Mucosa of gallbladder (tissue), 1 donor: ENCODE measurements at places on chromosomes 6 and 20.

DNA sequence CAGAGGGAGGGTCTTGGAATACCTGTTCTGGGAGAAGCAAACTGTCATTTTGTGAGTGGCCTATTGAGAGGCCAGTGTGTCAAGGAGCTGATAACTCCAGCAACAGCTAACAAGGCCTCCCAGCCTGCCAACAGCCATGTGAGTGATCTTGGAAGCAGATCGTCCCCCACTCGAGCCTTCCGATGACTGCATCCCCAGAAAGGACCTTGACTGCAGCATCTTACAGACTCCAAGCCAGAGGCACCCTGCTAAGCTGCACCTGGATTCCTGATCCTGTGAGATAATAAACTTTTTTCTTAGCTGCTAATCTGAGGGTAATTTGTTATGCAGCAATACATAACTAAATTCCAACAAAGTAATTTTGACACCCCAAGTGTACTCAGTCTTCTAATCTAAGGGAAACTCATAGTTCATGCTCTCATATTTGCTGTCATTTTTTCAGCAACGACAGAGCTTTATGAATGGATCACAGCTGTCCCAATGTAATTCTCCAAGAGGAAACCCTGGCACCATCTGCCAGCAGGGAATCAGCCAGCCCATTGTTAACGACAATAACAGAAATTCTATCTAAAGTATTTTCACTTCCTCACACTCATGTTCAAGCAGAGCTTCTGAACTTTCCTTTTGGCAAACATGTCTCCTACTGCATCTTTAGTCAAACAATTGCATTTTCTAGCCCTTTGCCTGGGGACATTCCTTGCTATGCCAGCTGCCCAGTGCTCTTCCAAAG, 470.2 kb upstream of the BTBD3 start:
- DNase-seq, result no peak

- no peak for DNase-seq
These were observed 112.6 kb upstream of the TRAF3IP2 start for GRCh38 chr6:111718326-111718725.

- DNase-seq, result no peak
These were observed 25.5 kb downstream of the DCDC2 start for GRCh38 chr6:24332317-24332716.

DNA sequence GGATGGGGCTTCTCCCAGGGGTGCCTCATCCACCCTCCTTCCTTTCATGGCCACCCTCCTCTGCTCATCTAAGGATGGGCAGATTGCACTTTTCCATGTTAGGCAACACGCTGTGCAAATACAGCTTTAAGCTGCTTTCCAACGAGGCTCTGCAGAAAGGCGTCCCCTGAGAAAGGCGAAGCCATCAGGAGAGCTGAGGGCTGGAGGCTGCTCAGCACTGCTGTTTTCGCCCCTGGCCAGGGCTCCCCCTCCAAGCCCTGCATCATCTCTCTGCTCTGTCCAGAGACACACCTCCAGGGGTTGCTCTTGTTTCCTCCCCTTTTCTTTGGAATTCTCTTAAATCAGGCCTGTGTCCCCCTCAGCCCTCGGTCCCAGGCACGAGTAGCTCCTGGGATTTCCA, 526.1 kb downstream of the CDH26 start:
- DNase-seq, result no peak

- DNase-seq, result no peak
These were observed 4.2 kb upstream of the PARD6B start for GRCh38 chr20:50726955-50727791.

GRCh38 chr20:44336086-44336485, 757 bp upstream of the R3HDML start:
- DNase-seq, result no peak

DNA sequence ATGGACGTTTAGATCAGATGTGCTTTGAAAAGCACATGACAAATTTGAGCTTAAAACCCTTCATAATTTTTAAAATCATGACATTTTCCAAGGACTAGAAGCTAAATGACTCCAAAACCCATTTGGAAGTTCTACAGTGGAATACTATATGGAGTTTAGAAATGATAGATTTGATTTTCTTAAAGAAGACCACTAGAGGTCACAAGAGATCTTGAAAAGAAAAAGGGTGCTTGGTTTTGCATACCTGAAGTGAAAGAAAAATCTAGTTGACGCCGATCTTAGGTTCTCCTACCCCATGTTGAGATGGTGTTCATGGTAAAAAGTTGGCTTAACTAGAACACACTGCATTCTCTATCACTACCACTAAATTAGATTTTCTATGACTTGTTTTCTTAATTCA, 31.5 kb downstream of the CFAP61 start:
- no peak for DNase-seq

DNA sequence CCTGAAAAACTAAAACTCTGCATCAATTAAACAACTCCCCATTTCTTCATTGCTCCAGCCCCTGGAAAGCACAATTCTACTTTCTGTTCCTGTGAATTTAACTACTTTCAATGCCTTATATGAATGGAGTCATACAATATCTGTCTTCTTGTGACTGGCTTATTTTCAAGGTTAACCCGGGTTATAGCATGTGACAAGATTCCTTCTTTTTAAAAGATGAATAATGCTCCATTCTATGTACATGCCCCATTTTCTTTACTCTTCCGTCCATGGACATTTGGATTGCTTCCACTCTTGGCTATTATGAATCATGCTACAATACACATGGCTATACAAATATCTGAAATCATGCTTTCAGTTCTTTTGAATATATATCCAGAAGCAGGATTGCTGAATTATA, 334.9 kb upstream of the ID4 start:
- DNase-seq, result no peak

- no peak for DNase-seq
These were observed 9.1 kb downstream of the PNLDC1 start for GRCh38 chr6:159809149-159809548.

DNA sequence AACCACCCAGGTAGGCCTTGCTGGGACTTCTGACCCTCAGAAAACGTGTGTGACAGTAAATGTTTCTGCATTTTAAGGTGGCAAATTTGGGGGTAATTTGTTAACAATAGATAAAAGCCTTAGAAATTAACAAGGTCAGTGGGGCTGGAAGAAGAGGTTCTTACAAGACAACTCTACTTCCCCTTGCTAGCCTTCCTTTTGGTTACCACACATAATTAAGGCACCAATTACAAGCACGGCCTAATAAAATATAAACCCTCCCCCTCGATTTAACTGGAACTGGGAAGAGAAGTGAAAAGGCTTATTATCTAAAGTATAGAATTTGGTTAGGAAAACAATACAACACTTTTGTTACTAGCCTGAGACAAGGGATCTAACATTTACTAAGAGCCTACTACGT, 38.8 kb downstream of the ELOVL5 start:
- no peak for DNase-seq

- DNase-seq, result no peak
These were observed 51.6 kb upstream of the ASIP start for GRCh38 chr20:34189572-34190163.

- no peak for DNase-seq
These were observed 31.0 kb downstream of the E2F3 start for GRCh38 chr6:20432692-20433091.

DNA sequence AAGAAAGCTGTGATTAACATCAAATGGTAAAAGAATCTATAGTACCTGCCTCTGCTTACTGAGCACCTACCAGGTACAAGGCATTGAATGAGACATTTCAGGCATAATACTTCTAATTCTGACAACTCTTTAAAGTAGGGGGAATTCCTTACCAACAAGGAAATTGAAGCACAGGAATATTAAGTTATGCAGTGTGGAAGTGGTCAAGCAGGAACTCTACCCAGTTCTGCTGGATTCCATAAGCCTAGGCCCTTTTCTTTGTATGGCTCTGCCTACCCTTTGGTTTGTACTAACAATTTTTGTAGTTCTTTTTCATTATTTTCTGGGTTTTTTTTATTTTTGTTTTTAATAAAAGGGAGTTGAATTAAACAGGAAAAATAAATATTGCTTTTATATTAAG, 114.5 kb downstream of the MAP3K5 start:
- DNase-seq, result no peak

DNA sequence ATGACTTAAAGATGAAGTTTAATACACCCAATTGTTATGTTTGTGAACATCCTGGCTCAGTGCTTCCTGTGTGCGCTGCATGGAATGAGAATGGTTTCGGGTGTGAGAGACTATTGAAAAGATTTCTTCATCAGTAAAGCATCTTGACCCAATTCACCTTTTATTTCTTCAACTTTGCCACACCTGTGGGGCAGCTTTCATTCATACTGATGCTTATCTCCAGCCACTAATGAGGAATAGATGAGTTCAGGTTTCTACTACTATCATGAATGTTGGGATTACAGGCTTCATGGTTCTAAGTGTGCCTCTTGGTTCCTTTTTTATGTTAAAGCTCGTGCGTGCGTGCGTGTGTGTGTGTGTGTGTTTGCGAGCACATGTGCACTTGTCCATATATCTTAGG, 373.7 kb upstream of the SOX4 start:
- no peak for DNase-seq

- no peak for DNase-seq
These were observed 97.4 kb upstream of the CNR1 start for GRCh38 chr6:88263591-88263990.

GRCh38 chr6:139230391-139230840, 61.4 kb downstream of the TXLNB start:
- DNase-seq, result no peak

DNA sequence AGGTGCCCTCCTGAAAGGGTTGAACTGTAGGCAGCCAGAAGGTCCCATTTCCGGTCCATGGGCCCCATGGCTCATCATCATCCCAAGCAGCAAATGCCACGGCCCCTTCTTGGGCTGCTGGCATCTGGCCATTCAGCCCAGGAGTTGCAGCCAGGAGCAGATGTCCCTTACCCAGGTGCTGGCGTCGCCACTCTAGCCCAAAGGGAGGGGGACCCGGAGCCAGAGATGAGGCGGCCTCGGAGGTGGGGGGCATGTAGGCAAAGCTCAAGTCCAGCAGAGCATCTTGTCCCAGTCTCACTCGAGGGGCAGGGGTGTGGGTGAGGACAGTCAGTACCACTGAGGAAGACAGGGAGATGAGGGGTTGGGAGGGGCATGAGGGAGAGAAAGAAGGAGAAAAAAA, 6.3 kb upstream of the RGL2 start:
- DNase-seq, result no peak

DNA sequence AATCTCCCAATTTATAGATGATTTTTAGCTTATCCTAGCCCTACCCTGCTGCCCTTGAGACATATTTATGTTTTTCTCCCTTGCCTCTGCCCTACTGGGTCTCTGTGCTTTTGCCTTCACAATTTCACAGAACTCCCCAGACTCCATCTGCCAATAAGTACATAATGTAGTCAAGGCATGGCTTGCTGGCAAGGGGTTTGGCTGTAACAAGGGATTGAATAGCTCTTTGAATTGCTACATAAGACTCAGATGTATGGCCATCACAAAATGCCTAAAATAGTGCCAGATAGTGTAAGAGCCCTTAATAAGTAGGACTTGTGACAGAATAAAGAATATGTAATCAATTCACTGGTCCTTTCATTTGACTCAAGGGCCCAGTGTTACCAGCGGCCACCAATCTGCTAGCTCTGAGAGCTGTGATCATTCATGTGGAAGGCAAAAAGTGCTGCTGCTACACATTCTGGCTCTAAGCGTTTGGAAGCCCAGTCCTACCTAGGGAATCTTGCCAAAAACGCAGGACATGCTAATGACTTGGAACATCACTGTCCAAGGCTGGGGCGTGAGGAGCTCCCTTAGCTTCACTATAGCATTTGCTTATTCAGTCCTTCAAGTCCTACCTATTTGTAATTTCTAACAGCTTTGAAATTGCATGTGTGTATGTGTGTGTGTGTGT, 20.5 kb downstream of the CLVS2 start:
- DNase-seq, result no peak

- DNase-seq, result no peak
These were observed 269.6 kb downstream of the CLIC5 start for GRCh38 chr6:45746046-45746445.

DNA sequence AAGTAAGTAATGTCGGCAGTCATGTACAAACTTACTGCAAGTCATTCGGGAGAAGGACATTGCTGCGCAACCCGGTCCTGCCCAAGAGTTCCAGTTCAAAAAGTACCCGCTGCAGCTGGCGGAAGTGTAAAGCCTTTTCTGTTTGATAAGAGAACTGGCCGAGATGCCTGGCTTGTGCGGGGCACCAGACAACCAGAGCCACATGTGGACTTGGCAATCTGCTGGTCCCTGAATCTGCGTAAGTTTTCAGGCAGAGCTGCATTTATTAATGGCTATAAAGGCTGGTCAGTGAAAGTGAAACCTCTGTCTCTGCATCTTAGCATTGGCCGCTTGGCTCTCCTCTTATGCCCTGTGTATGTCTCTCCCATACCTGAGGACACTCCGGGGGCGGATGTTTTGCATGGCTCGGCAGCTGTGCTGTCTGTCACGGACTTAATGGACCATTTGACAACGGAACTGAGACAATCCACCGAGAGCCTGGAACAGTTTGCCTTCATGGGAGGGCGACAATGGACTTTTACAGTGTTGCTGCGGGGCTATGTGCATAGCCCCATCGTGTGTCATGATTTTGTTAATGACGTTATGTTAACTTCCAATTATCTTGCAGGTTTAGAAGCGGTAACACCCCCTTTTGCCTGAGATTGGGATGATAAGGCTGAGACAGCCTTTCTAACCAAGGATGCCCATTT, 19.8 kb upstream of the RGS17 start:
- DNase-seq, result no peak

DNA sequence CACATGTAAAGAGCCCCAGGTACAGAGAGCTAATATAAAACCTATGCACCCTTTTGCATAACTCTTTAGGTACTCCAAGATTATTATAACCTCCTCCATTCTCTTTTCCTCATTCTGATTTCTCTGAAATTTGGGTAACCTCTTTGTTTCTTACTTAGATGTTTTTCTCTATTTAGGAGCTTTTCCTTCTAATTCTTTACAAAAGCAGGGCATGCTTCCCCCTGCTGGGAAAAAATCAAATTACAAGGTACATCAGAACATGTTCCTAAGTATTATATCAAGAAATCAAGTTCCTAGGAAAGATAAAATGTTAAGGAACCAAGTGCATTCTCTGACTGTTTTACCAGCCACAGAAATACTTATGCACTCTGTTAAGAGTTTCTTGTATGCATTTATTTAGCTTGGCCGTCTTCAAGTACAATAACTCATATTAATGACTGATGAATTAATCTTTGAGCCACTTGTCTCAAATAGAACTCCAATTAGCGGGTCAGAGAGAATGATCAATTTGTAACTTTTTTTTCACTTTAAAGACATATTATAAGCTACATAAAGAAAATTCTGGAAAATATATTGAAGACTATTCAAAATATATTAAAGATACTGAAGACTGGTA, 2.1 kb downstream of the KHDRBS2 start:
- peak; percentile 20 for DNase-seq

DNA sequence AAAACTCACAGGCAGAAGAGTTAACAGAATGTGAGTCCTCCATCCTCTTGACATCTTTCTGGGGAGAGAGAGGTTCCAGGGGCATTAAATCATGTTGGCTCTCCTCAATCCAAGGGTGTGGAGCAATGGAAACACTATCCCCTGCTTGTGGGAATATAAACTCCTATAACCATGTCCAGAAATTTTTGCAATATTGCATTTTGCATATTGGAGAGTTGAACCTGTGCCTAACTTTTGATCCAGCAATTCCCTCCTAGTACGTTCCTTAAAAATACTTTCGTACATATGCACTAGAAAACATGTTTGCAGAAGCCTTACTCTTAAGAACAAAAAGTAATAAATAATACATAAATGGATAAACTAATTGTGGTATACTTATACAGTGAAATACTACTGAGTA, 56.3 kb upstream of the FAM184A start:
- no peak for DNase-seq

GRCh38 chr6:78909391-78909790, 42.0 kb downstream of the IRAK1BP1 start:
- no peak for DNase-seq

GRCh38 chr20:38805502-38805957, at the start of gene PPP1R16B:
TSS of gene PPP1R16B (plus strand) at chr20:38805697. CDS start at chr20:38835926, 30,229 bp downstream.
- DNase-seq, result no peak

- no peak for DNase-seq
These were observed 243.1 kb downstream of the ALDH8A1 start for GRCh38 chr6:134706806-134707205.
